Mesothelial cell of epicardium (in vitro differentiated cells): ENCODE measurements at places on chromosomes 2 and 18. TPM values are rescaled to one million over a fixed set of nuclear protein-coding genes. Genes with fewer than 3 reads are reported as not detected.

Gene XRCC5
- total RNA-seq = 291 to 294 TPM (median 291 TPM) in 3 replicates

Gene ASXL2
- total RNA-seq = 24.8 to 25.5 TPM (median 25.4 TPM) in 3 replicates

Gene HOXD8
- 0.29 to 0.58 TPM (median 0.40 TPM) in 3 replicates for total RNA-seq

Gene OXER1
- total RNA-seq = 6.9 to 7.5 TPM (median 7.2 TPM) in 3 replicates

Gene TNFAIP6
- 0.93 to 1.7 TPM (median 1.2 TPM) in 3 replicates for total RNA-seq

Gene CROCC2
- 0.16 to 0.32 TPM (median 0.16 TPM) in 3 replicates for total RNA-seq

Gene LNPK
- total RNA-seq = 29.4 to 31.7 TPM (median 30.2 TPM) in 3 replicates

Gene SLC19A3
- total RNA-seq = 11.3 to 11.9 TPM (median 11.4 TPM) in 3 replicates

GRCh38 chr18:41906528-41907146 lies 48.4 kb upstream of the PIK3C3 start:
- DNase-seq = no peak

- DNase-seq = no peak
These were observed 91.4 kb downstream of the OSBPL1A start for GRCh38 chr18:24306201-24306600.

DNA sequence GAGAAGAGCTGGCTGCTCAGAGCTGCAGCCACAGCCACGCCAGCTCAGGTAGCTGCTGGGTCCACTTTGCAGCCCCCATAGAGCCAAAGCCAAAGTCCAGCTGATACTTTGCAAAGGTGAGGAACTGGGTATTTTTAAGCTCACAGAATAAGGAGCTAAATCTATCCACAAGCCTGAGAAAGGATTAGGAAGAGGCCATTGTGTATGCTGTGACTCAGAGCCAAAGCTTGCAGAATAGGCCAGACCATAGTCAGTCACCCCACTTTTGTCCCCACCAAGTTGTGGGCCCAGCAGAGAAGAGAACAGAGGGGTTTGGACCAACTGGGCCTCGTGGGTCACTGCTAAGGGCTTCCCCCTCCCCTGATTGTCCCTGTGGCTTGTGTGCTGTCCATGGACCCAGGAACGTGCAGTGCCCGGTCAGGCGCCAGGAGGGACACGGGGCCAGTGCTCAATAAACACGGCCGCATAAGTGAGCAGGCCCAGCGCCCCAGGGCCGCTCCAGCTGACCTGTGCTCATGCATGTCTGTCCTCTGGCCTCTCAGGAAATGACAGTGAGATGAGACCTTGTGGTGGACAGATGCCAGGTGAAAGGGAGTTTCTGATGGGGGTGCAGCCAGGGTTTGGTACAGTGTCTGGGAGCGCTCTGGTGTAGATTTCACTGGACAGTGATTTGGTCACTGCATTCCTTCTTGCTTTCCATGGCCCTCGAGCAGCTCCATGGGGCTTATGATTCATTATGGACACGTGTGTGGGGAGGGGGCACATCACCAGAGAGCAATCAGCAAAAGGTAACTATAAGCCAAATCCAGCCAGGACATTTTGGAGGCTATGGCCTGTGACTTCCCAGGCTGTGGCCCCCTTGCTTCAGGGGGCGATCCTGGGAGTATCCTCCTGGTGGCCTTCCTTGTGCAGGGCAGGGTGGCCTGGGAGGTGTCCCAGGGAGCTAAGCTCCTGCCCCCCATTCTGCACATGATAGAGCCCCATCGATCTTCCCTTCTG lies 31.3 kb downstream of the MAL start:
- no peak for DNase-seq

DNA sequence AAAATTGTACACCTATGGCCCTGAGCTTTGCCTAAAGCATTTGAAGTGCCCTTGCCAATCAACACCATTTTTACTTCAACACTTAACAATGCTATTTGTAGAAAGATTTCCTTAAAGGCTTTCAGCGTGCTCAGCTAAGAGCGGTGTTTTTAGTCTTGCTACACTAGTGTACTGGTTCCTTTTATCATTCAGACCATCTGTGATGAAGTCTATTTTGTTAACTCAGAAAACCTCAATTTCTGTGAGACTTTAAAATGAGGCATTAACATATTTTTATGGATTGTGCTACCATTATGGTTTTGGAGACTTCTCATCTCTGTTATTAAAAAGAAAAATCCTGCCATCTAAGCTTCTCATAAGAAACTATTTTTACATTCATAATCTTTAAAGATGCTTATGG lies 46.6 kb upstream of the EHBP1 start:
- DNase-seq = no peak

DNA sequence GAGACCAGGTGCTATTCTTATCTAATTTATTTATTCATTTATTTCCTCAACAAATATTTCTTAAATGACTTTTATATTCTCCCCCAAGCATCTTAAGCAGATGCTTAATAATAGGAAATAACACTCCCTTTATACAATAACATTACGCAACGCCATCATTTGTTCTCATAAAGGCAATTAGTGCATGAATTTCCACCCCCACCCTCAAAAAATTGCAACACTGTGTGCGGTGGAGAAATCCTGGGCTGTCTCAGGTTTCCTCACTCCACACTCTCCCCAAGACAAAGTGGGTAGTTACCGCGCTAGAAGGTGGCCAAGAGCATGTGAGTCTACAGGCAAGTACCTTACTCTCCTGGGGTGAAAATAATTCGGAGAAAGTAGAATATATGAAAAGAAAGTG lies 37.0 kb upstream of the CTDP1 start:
- no peak for DNase-seq

DNA sequence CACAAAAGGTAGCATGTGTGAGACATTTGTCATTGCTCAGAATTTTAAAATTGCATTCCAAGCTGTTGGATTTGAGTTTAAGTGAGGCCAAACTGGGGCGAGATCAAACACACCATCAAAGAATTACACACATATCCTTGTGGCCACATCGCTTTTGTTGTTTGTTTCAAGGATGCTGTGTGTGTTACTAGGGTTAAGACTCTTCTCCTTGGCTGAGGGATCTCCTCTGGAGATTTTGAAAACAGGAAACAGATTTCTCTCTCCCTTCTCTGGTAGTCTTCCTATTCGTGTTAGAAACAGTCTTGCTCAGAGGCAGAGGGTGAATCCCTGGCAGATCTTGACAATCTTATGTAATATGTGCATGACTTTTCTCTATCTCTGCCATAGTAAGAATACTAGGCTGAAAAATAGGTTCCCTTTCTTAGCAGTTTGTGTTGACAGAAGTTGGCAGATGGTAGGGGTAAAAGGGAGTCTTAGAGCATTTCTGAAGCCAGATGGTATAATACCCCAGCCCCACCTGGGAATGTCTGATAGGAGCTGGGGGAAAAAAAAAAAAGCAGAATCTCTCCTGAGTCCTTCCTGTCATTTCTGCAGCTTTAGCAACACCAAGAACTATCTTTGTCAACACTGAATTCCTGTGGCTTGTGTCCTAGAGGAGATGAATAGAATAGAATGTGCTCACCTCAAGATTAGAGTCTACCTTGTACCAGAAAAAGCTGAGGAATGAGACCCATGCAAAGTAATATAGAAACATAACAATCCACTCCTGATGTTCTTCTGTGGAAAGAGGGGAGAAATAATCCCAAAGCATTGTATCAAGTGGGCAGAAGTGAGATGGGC lies 101.8 kb downstream of the XRCC5 start:
- no peak for DNase-seq

- DNase-seq = no peak
These were observed 224.1 kb upstream of the CCDC150 start for GRCh38 chr2:196415384-196415783.

GRCh38 chr2:240946046-240946445 lies 39.9 kb downstream of the CROCC2 start:
- no peak for DNase-seq

GRCh38 chr2:217753460-217754200 lies 249.2 kb downstream of the TNS1 start:
- peak; percentile 24 for DNase-seq

DNA sequence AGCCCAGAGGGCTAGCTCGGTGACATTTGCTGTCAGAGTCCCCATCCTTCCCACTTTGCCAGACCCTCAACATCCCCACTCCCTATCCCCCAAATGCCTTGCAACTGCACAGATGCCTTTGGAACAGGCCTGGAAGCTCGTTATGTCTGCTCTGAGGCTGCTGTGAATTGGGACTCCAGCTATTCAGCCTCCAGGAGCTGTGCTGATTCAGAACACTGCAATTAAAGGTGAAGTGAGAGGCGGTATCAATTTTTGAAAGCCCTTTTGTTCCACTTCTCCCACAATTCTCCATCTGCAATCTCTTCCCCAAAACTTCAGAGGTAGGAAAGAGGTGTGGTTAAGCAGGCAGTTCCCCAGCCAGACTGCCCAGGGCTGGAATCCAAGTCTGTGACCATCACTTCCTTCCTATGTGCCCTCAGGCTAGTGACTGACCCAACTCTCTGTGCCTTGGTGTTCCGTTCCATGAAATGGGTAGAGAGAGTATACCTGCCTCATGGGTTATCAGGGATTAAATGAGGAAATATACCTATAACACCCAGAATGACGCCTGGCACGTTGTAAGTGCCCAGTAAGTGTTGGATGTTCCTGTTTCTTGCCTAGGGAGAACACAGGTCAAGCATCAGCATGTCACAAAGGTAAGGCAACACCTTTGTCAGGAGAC lies 17.5 kb downstream of the NOSTRIN start:
- no peak for DNase-seq

- DNase-seq = no peak
These were observed 64.6 kb downstream of the TGIF1 start for GRCh38 chr18:3514312-3515216.

- DNase-seq = no peak
These were observed 150.2 kb downstream of the SRBD1 start for GRCh38 chr2:45460825-45461224.

- DNase-seq = no peak
These were observed 234.6 kb upstream of the FANCL start for GRCh38 chr2:58475756-58476155.

GRCh38 chr18:37275237-37275741 lies 290.3 kb downstream of the CELF4 start:
- DNase-seq = no peak

- DNase-seq = no peak
These were observed 26.5 kb upstream of the CXXC1 start for GRCh38 chr18:50313873-50314460.

DNA sequence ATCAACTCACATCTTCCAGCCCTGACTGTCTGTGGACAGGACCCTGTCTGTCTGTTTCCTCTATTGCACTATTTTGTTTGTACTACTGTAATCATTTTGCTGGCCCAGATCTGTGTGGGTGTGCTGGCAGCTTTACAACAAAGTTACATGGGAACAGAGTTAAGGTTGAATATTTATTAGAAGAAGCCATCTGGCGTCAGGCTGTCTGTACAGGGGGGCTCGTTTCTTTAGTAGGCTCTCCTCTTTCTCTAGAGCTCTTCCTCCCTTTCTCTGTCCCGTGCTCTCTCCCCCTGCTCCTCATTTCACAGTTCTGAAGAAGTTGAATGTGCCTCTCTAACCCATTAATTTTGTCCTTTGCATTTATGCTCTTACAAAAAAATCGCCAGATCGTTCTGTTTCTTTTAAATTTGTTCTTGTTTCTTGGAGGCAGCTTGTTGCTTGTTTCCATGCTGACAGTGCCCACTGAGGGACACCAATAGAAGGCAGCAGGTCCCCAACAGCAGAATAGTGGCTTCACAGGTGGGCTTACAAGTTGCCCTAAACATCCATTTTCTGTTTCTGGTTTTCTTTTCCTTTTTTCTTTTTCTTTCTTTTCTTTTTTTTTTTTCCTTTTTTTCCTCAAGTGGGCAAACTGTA lies 315.2 kb upstream of the ZEB2 start:
- DNase-seq = no peak

GRCh38 chr2:23918837-23919489 lies 8.0 kb downstream of the ATAD2B start:
- no peak for DNase-seq
